ENCODE measurements at places on chromosomes 12 and 14.

GRCh38 chr12:127083008-127083949 lies 1183.7 kb upstream of the TMEM132C start:
- peak; percentile 82 for DNase-seq

- no peak for DNase-seq
Measured at GRCh38 chr12:50458606-50459005, 46.2 kb upstream of the DIP2B start.

DNA sequence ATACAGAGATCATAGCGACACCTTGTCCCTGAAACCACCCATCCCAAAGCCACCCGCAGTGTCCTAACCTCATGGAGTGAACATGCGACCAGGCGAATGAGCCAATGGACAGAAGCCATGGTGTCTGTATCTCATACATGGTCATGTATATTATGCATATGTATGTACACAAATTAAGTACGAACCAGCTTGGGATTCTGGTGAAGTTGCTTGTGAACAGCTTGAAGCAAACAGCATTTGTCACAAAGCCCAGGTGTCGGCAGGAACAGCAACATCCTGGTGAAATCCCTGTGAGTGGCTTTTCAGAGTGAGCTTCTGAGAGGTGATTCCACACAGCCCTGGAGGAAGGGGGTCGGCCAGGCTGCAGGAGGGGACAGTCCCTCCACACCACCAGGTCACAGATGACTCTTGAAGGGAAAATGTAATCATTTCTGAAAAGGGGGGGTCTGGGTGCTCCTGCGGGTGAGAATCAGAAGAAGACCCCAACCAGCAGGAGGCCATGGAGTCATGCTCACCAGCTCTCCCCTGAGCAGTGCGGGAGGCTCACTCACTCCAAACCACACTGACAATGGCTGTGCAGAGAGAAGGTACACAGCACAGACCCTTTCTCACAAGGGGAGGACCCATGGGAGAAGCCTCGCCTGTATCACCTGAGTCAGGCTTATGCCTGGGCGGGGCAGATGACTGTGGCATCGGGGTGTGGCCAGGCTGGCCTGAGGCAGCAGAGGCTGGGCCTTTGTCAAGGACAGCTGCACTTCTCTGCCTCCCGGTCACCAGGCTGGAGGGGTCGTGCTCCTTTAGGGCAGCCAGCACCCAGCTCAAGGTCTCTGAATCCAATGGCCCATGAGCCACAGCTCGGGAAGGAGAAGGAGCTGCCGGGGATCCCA lies 14.3 kb downstream of the CHGA start:
- no peak for DNase-seq

DNA sequence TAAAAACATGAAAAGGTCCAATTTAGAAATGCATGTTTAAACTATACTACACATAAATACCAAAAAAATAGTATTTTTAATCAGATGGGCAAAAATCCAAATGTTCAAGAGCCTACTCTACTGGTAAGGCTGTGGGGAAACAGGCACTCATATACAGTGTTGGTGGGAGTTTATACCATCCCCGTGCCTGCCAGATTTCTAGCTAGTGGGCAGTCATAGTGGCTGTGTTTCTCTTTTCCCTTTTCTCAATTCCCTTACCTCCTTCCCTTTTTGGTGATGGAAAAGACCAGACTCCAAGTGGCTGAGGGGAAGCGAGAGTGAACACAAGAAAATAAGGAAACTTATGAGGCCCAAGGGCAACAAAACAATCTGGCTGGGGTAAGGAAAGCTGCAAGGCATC lies 14.7 kb downstream of the ZNF641 start:
- peak; percentile 21 for DNase-seq

GRCh38 chr12:40648519-40648918 lies 43.7 kb upstream of the CNTN1 start:
- DNase-seq, result no peak

GRCh38 chr14:23436327-23437132 lies 1.1 kb upstream of the MYH7 start:
- peak; percentile 62 for DNase-seq

GRCh38 chr14:61406675-61407074 lies 85.3 kb downstream of the PRKCH start:
- no peak for DNase-seq

DNA sequence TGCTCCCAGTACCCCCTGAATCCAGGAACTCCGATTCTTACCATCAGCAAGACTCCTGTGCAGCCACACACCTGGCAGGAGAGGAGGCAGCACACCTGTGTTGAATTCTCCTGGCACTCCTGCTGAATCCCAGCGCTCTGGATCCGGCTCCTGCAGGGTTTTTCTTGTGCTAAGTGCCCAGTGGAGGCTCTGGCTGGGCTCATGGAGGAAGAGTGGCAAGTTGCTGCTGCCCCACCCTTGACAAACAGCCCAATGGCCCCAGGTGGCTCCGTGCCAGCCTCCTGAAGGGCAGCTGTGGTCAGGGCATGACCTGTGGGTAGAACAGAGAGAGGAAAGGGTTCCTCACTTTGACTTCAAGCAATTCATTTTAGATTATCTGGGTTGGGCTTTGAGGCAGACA lies 20.0 kb downstream of the CRACR2A start:
- DNase-seq, result no peak

GRCh38 chr12:132259364-132259871 lies 70.0 kb downstream of the GALNT9 start:
- DNase-seq, result no peak

DNA sequence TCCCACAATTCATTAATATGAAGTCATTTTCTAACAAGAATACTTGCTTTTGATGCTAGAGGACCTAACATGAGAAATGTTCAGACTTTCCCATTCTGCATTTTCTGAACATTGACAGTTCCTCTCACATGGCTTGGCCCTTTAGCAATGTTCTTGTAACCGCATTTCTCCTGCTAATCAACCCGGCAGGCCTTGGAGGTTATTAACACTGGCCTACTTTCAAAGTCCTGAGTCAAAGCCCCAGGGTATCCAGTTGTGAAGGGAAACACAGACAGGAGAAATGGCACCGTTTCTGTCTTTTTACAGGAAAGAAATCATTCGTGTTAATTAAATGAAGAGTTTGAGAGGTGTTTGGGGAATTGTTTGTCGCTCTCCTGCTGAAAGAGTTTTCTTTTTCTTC lies 446.5 kb upstream of the MIS18BP1 start:
- peak; percentile 1 for DNase-seq

GRCh38 chr12:122005252-122005776 lies 16.4 kb upstream of the BCL7A start:
- no peak for DNase-seq

DNA sequence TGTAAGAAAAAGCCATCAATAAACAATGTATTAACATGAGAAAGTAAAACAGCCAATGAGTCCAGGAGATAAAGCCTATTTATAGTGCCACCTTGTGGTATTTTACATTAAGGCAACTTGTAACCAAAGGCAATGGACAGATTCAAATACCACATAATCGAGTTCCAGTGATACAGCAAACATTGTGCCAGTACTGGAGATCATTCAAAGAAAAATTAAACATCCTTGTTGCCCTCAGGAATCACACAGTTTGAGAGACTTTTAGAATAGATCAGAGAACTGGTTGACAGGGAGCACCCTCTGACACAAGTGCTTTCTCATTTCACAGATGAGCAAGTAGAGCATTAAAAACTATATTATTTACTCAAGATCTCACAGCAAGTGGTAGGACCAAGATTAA lies 98.1 kb downstream of the DDHD1 start:
- peak; percentile 70 for DNase-seq

DNA sequence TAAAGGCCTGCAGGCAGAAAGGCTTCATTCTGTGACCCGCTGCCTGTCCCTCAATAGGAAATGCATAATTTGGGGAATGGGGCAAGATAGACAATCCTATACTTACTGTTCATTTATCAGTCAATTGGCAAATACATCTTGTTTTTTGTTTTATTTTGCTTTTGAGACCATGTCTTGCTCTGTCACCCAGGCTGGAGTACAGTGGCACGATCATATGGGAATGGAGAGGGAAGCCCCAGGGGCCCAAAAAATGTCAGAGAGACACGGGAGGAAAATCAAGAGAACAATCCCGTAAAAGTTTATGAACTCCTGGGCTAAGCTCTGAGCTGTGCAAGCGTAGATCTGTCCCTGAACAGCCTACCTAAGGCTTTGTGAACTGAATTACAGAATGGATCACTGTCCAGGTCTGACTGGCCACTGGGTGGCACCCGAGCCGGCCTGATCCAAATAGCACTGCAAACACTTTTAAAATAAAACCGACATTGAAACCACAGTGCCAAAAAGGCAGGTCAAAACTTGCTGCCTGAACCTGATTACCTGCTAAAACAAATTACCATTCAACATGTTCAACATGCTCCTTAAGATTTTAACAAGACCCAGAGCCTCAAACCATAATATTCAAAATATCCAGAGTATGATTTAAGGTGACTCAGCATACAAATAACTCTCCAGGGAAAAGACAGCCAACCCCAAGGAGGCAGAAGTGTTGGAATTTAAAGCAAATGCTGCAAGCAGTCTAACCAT lies 11.8 kb downstream of the COPS7A start:
- DNase-seq, result peak; percentile 84

GRCh38 chr12:18443768-18444437 lies 182.6 kb downstream of the PIK3C2G start:
- DNase-seq, result no peak

- no peak for DNase-seq
Measured at GRCh38 chr12:90126125-90126524, 417.5 kb upstream of the ATP2B1 start.

GRCh38 chr14:94111276-94112095 lies 950 bp downstream of the IFI27 start:
- no peak for DNase-seq

GRCh38 chr12:66808606-66809005 lies 129.7 kb upstream of the GRIP1 start:
- DNase-seq, result no peak

GRCh38 chr12:131829791-131830334 lies 1.7 kb downstream of the MMP17 start:
- DNase-seq, result peak; percentile 3

GRCh38 chr12:7146906-7147305 lies 16.7 kb downstream of the CLSTN3 start:
- DNase-seq, result no peak

- DNase-seq, result no peak
Measured at GRCh38 chr12:95608252-95609033, 57.2 kb upstream of the USP44 start.

- no peak for DNase-seq
Measured at GRCh38 chr12:86770871-86771270, 514.7 kb upstream of the MGAT4C start.

DNA sequence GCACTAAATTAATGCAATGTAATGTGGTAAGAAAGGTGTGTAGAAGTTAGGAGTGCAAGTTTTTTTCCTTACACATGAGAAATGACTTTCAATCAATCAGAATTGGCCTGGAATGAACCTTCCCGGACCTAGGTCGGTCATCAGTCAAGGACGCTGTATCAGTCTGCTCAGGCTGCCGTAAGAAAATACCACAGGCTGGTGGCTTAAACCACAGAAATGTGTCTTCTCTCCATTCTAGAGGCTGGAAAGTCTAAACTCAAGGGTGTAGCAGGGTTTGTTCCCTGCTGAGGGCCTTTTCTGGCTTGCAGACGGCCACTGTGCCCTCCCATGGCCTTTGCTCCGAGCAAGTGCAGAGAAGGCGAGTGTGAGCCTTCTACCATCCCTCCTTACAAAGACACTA lies 86.6 kb upstream of the DYNC1H1 start:
- DNase-seq, result no peak

DNA sequence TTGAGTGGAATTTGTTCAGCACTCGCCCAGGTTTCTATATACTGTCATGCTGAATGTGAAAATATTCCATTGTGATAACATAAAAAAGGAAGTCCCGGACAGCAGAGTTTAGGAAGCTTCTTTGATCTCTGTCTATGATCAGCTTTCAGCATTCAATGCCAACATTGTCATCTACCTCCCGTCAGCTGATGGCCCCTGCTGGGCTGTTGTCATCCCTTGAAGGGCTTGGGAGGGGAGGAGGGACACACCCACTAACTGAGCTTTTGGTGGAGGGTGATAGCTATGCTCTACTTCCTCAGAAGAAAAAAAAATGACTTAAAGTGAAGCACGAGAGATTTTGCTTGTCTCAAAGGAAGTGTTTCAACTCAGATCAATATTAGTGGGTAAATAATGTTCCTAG lies 4.7 kb upstream of the KRT77 start:
- no peak for DNase-seq

GRCh38 chr12:90672081-90672480 lies 282.9 kb downstream of the CCER1 start:
- no peak for DNase-seq

- no peak for DNase-seq
Measured at GRCh38 chr12:5172886-5173285, 129.2 kb downstream of the KCNA5 start.

GRCh38 chr14:94346841-94347240 lies 23.7 kb upstream of the SERPINA6 start:
- DNase-seq, result no peak

GRCh38 chr14:90301668-90302090 lies 30.1 kb downstream of the NRDE2 start:
- peak; percentile 73 for DNase-seq

DNA sequence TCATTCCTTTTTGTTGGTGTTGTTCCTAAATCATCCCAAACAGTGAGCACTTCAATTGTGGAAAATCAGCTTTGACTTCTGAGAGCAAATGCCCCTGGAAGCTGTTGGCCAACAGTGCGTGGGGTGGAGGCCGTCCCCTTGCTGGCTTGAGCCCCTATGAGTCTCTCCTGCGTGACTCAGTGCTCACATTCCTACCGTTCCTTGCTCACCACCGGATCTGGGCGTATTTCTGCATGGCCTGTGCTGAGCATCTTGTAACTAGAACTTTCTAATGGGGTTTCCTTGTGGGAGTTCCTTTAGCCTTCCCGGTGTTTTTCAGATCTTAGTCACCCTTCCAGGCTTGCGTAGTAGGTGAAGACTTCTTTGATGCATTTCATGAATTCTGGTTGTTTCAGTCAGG lies 14.7 kb downstream of the SERPINA1 start:
- peak; percentile 26 for DNase-seq

DNA sequence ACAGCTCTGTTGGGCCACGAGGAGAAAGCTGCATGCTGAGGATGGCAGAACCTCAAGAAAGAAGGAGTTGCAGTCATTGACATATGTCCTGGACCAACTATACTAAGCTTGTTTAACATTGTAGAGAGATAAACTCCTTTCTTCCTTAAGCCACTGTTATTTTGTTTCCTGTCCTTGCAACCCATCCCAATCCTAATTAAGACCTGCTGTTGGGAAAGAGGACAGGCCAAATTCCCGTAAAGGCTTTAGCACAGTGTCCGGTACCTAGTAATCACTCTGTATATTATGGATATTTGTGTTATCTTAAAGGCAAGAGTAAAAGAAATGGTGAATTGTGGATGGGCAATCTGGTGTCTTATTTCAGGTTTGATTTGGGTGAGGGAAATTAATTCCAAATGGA lies 53.5 kb upstream of the WSCD2 start:
- DNase-seq, result no peak

GRCh38 chr14:88590173-88590572 lies 27.3 kb downstream of the ZC3H14 start:
- no peak for DNase-seq

DNA sequence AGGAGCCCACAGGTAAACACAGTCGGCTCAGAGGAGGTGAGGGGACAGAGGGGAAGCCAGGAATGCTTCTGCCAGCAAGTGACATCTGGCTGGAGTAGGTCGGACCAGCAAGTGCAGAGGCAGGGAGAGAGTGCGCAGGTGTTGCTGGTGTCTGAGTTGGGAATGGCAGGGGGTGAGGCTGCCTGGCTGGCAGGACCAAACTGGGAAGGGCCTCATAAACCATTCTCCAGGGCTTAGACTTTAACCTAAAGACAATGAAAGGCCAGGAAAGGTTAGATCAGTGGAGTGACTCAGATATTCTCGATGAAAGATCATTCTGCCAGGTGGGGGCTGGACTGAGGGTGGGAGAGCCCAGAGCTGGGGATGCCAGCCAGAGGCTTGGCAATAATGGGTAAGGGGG lies 66.4 kb downstream of the ITPK1 start:
- no peak for DNase-seq

All from umbilical cord (tissue), 2 donors.